ENCODE measurements at places on chromosomes 4 and X.

GRCh38 chrX:112808651-112809195 is 31.9 kb downstream of the AMOT start:
- no peak for DNase-seq

GRCh38 chr4:7787681-7788141 is 151.9 kb downstream of the AFAP1 start:
- no peak for DNase-seq

GRCh38 chrX:2464677-2465166 is 36.1 kb downstream of the DHRSX start:
- DNase-seq: no peak

- DNase-seq: no peak
These were observed 185.5 kb downstream of the CEP135 start for GRCh38 chr4:56134266-56134665.

DNA sequence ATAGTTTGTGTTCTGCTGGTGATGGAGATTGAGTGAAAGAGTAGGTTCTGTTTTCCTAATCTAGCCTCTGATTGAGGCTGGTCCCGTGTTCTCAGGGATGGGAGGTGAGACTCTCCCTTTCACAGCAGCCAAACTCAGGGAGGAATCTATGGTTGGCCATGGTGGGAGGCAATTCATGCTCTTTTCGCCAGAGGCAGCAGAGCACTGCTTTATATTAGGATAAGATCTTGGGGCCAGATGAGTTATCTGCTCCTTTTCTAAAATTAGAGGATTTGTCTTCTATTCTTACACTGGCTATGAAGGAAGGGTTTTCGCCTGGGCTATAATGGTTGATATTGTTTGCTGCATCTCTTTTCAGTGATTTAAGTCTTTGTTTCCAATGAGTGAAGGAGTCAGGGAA is 63.9 kb upstream of the NLGN4X start:
- DNase-seq: no peak

- no peak for DNase-seq
These were observed 132.2 kb downstream of the STIM2 start for GRCh38 chr4:26992657-26993361.

DNA sequence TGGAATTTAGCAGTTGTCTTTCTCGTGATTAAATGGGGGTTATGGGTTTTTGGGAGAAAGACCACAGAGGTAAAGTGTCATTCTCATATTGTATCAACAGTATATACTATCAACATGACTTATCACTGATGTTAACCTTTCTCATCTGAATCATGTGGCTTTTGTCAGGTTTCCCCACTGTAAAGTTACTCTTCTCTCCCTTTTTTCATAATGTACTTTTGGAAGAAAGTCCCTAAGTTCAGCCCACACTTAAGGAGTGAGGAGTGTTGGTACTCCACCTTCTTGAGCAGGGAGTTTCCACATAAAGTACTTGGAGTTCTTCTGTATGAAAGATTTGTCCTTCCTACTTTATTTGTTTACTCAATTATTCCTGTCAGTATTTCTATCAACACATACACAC is 169.9 kb downstream of the ZNF330 start:
- DNase-seq: no peak

- no peak for DNase-seq
These were observed 178.5 kb downstream of the DCHS2 start for GRCh38 chr4:154313004-154313585.

DNA sequence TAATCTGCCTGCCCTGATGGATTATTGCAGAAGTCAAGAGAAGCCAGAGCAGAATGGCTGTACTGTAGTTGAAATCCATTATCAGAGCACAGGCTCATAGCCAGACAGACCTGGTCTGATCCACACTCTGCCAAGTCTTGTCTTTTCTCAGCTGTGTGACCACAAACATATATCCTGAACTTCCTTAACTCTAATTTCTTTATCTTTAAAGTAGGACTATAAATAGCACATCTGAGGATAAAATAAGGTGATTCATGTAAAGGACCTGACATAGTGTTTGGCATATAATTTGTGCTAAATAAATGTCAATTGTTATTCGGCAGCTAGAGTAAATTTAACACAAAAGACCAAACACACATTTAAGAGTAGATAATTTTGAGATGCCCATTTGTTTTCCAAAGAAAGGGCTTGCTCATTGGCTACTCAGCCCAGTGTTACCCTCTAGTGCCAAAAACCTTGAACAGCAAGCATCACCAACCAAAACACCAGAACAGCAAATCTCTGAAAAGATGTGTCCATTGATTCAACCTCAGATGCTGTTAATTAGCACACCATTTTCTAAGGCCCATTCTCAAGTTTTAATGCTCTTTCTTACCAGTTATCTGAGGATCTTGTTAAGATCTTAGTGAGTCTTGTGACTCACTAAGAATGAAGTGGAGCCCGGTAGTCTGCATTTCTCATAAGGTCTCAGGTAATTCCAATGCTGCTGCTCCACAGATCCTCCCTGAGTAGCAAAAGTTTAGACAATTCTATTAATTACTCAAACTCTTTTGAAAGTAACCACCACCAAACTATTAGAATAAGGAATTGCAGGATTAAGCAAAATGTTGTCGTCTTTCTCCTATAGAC is 108.8 kb downstream of the HHIP start:
- no peak for DNase-seq

DNA sequence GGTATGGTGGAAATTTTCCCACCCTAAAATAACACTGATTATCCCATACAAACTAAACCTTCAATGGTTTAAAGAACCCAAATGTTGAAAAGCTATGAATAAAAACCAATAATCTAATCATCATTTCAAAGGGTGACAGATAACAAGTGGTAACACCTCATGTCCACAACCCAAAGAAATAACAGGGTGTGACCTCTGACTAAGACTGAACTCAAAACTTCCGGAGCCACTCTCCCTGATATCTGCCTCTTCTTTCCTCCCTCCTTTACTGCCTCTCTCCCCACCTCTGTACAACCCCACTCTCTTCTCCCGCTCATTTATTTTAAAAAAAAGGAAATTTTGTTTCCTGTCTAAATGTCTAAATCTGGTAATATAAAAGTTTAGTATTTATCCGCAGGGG is 11.5 kb downstream of the FBXW7 start:
- no peak for DNase-seq

GRCh38 chr4:127188847-127189246 is 443.9 kb upstream of the INTU start:
- DNase-seq: no peak

DNA sequence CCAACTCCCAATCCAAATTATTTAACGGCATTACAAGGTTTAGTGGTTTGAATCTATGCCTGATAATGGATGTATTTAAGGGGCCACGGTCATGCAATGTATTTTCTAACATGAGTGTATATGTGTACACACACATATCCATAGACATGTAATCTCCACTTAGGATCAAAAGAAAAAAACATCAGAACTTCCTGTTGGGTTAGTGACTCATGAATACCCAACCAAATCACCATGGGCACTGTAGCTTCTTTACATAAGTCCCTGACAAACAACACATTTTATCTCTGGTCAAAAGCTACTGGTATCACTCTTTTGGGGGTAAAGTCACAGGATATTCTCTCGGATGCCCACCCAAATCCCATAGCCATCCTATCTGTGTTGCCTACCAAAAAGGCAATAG is 36.5 kb upstream of the TFDP3 start:
- DNase-seq: no peak

DNA sequence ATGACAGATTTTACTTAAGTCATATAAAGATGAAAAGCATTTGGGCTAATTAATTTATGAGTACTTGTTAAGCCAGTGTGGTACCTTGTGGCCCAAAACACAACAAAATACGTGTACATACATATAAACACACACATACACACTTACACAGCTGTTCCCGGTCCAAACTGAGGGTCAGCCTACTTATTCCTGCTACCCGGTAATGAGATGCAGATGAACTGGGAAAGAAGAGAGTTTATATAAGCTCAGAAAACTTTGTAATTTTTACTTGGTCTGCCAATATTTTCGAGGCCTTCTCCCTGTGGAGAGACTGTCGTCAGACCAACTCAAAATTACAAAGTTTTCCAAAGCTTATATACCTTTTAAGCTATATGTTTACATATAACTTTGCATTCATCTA is 25.8 kb upstream of the PBDC1 start:
- no peak for DNase-seq

GRCh38 chr4:139530833-139531427 is 25.1 kb downstream of the SETD7 start:
- DNase-seq: peak; percentile 41

DNA sequence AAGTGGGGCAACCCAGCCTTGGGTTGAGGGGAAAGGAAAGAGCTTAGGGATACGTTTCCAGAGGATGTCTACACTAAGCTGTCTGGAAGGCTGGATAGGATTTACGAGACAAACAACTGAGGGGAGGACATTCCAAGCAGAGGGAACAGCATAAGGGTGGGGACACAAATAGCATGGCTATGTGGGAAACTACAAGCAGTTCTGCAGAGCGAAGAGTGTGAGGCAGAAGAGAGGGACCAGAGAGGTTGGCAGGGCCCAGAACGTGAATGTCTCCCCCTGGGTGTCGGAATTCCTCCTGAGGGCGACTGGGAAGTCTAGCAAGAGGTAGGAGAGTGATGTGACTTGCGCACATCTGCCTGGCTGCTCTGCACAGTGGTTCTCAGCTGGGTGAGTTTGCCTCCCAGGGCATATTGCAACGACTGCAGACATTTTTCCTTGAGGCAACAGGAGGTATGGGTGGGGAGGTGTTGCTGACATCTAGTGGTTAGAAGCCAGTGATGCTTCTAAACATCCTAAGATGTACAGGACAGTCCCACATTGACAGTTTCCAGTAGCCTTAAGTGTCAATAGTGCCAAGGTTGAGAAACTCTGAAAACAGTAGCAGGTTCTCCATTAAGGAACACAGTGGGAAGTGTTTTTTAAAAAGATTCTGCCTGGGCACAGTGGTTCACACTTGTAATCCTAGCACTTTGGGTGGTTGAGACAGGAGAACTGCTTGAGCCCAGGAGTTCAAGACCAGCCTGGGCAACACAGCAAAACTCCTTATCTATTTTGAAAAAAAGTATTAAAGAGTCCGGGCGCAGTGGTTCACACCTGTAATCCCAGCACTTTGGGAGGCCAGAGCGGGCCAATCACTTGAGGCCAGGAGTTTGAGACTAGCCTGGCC is 9.2 kb downstream of the NDUFA1 start:
- DNase-seq: peak; percentile 17

DNA sequence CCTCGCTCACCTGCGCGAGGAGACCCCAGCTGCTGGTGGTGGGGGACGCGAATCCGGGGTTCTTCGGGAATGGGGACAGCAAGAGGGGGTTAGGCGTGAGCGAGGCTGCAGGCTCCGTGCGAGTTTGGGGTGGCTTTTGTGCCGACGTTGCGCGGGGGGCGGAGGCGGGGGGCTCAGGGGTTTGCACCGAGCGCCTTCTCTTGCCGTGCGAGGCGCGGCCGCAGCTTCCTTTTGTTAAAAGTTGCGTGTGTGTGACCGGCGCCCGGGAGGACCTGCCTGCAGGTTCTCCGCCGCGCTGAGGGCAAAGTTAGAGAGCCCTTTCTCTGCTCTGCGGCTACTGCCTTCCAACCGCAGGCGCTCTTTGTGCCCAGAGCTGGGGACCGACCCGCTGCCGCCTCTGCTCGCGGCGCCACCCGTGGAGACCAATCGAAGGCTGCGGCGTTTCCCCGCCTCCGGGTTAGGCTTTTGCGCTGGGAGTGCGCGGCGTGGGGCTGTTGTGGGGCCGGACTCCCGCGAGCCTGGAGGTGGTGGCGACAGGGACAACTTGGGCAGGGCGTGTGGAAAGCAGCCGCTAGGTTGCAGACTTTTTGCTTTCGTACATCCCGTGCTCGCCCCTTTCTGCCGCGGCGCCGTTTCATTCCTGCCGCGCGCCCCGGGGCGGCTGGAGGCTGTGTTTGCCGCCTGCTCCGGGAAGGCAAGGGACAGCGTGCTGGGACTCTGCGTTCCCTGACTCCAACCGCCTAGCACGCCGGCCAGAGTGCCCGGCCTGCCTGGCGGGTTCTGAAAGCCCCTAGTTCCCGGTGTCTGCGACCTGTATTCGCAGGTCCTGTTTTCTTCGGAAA is 716 bp downstream of the KIT start:
- DNase-seq: peak; percentile 5

- DNase-seq: no peak
These were observed 71.5 kb upstream of the HPRT1 start for GRCh38 chrX:134388161-134389109.

DNA sequence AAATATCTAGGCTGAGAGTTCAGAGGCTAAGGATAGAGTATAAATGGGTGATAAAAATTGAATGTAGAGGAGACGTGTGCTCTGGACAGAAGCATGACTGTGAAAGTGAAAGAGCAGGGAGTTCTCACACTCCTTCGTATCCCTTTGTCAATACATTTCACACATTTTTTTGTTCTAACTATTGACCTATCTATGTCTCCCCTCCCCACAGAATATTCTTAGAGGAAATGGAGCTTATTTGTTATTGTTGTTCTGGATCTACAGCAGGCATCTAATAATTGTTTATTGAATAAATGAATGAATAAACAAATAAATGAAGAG is 57.6 kb downstream of the ENPEP start:
- no peak for DNase-seq

- DNase-seq: no peak
These were observed 439.2 kb downstream of the PCDH10 start for GRCh38 chr4:133588306-133588705.

DNA sequence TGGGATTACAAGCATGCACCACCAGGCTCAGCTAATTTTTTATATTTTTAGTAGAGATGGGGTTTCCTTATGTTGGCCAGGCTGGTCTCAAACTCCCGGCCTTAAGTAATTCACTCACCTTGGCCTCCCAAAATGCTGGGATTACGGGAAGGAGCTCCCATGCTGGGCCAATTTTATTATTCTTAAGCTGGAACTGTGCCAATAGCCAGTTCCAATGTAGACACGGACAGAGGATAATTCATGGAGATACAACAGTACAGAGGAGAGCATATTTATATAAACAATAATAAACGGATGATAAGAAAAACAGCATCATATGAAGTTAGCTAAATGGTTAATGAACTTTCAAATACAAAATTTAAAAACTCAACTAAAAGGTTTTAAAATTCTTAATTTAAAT is 87.8 kb downstream of the PPA2 start:
- DNase-seq: no peak

DNA sequence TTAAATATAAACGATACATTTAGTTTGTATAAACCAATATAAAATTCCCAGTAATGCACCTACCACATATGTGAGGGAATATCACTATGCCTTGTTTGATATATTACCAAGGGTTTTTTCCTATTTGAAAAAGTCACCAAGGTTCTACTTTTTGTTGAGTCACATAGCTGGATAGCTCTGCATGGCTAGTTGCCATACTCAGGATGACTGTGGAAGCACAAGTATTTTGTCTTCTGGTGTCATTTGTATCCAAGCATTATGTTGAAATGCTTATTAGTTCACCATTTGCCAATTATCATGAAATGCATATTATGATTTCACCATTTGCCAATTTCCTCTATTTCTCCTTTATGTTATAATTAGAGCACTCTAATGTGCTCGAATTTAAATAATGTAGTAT is 162.7 kb upstream of the TTC29 start:
- DNase-seq: no peak

- DNase-seq: no peak
These were observed 238.8 kb downstream of the GRIA3 start for GRCh38 chrX:123422875-123423274.

DNA sequence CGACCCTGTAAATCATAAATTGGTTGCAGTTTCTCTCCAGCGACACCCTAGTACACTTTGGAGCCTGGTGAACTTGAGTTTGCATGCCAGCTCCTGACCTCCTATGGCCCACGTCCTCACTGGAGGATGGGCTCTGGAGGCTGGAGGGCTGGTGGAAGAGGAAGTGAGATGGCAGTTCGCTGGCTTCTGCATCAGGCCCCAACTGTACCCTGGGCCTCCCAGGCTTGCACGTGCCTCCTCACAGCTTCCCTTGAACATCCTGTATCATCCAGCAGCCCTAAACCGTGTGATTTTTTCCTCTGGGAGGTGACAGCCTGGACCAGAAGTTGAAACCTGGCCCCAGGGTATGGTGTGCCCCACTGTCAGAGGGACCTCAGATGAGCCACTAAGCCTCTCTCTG is 78.5 kb downstream of the HTRA3 start:
- DNase-seq: no peak

Data from activated CD4-positive, alpha-beta T cell treated with anti-CD3 and anti-CD28 coated beads for 4 hours (primary cell).